Thoracic aorta (tissue), 2 donors: ENCODE measurements at places on chromosomes 5 and 9. TPM values are rescaled to one million over a fixed set of nuclear protein-coding genes. Genes with fewer than 3 reads are reported as not detected.

Gene ELOVL7
- total RNA-seq: 18.5 TPM

Gene ZNF608
- total RNA-seq: 13.5 TPM

Gene HRH2
- total RNA-seq: 8.8 TPM

Gene LOX
- total RNA-seq: 32.9 TPM

Gene ZNF483
- total RNA-seq: 9.7 TPM

DNA sequence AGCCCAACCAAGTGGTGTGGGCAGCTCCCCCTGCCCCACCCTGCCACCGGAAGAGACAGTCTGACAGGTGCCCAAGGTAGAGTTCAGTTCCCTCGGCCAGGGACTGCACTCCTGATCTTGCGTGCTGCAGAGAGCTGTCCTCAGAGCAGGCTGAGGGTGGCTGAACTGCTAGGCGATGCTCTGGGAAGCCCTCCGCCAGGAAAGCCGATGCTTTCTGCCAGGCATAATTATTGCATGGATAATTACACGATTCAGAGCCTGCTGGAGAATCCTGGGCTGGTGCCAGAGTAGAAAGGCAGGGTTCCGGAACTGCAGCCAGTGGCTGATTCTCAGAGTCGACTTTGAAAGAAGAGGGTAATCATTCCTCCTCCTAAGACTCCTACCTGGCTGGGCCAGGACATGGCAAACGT lies 19.3 kb downstream of the KCNIP1 start:
- H3K27me3 ChIP-seq: no peaks in the 10 kb centered on the region
- H3K4me3 ChIP-seq: no peak overlapping the region
- peaks cover 6% of the 10 kb centered on the region for H3K4me1 ChIP-seq
- no peak overlapping the region for H3K27ac ChIP-seq
- H3K36me3 ChIP-seq: no peaks in the 10 kb centered on the region

GRCh38 chr5:5103245-5103644 lies 36.9 kb upstream of the ADAMTS16 start:
- H3K4me3 ChIP-seq: no peak overlapping the region
- no peak overlapping the region for H3K27ac ChIP-seq
- DNase-seq: no peak

GRCh38 chr5:171659896-171660295 lies 125.7 kb upstream of the SMIM23 start:
- no peak for DNase-seq
- no peak overlapping the region for H3K27ac ChIP-seq

DNA sequence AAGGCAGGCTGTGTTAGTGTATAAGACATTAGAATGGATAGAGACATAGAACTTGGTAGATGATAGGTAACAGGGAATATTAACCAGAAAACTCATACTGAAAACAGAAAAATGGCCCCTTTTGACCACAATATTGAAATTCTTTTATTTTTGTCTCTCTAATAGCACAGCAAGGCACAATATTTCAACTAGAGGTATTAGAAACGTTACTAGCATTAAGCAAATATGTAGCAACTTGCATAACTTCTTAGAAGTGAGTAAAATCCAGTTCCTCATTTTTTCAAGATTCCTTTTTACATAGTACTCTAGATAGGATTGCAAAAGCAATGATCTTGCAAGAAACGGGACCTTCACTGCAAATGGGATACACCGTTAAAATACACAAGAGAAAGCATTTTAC lies 102.7 kb upstream of the VCAN start:
- H3K4me3 ChIP-seq: no peak overlapping the region
- no peaks in the 10 kb centered on the region for H3K36me3 ChIP-seq
- H3K27ac ChIP-seq: no peak overlapping the region

GRCh38 chr5:88785746-88786565 lies 97.0 kb downstream of the MEF2C start:
- peak; percentile 33 for DNase-seq
- peak overlapping the region; percentile 94 for H3K27ac ChIP-seq
- no peaks in the 10 kb centered on the region for H3K27me3 ChIP-seq
- no peaks in the 10 kb centered on the region for H3K36me3 ChIP-seq
- peak overlapping the region; percentile 64 for H3K4me3 ChIP-seq

GRCh38 chr9:88399966-88400365 lies 11.7 kb downstream of the SPIN1 start:
- no peaks in the 10 kb centered on the region for H3K27me3 ChIP-seq
- no peak overlapping the region for H3K4me3 ChIP-seq
- no peak overlapping the region for H3K27ac ChIP-seq
- H3K4me1 ChIP-seq: peaks cover 7% of the 10 kb centered on the region

GRCh38 chr9:129007035-129007765 lies 20.9 kb downstream of the SH3GLB2 start:
- no peak overlapping the region for H3K4me3 ChIP-seq
- no peak for DNase-seq
- H3K36me3 ChIP-seq: peaks cover 36% of the 10 kb centered on the region
- H3K4me1 ChIP-seq: peaks cover 14% of the 10 kb centered on the region
- H3K27ac ChIP-seq: peak overlapping the region; percentile 68
